Activated naive CD8-positive, alpha-beta T cell treated with anti-CD3 and anti-CD28 coated beads for 36 hours (primary cell): ENCODE measurements at places on chromosomes 1 and 21. TPM values are rescaled to one million over a fixed set of nuclear protein-coding genes. Genes with fewer than 3 reads are reported as not detected.

The LCE2C gene
- not detected for total RNA-seq

The A3GALT2 gene
- total RNA-seq: not detected

The ORC1 gene
- 54.3 TPM for total RNA-seq

The AVPR1B gene
- total RNA-seq: not detected

The SHE gene
- total RNA-seq: not detected
